ENCODE measurements at places on chromosomes 5 and 9. TPM values are rescaled to one million over a fixed set of nuclear protein-coding genes. Genes with fewer than 3 reads are reported as not detected.

GRCh38 chr5:117210796-117211195 lies 636.2 kb upstream of the SEMA6A start:
- H3K4me3 ChIP-seq = no peak overlapping the region
- H3K27ac ChIP-seq = no peak overlapping the region
- H3K36me3 ChIP-seq = no peaks in the 10 kb centered on the region
- no peaks in the 10 kb centered on the region for H3K27me3 ChIP-seq

DNA sequence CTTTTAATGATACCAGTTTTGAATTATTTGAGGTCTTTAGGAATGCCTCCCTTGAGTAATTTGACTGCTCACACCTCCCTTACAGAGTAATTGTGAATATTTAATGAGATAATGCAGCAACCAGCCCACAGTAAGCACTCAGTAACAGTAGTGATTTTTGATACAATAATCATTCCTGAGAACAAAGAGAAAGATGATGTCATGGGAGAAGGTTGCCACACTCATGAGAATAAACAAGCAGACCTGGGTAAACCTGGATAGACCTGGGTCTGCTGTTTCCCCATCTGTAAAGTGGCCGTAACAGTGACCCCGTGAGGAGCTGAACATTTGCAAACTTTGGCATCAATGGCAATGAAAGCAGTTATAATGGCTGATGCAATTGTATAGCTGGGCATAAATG lies 4.2 kb downstream of the C1QTNF2 start:
- peaks cover 7% of the 10 kb centered on the region for H3K4me1 ChIP-seq
- no peaks in the 10 kb centered on the region for H3K27me3 ChIP-seq
- H3K36me3 ChIP-seq = no peaks in the 10 kb centered on the region
- H3K27ac ChIP-seq = no peak overlapping the region
- no peak overlapping the region for H3K4me3 ChIP-seq

- no peaks in the 10 kb centered on the region for H3K36me3 ChIP-seq
- no peak for DNase-seq
- no peak overlapping the region for H3K27ac ChIP-seq
- H3K27me3 ChIP-seq = no peaks in the 10 kb centered on the region
- H3K4me1 ChIP-seq = no peaks in the 10 kb centered on the region
Measured at GRCh38 chr5:78953092-78953800, 31.9 kb downstream of the ARSB start.

DNA sequence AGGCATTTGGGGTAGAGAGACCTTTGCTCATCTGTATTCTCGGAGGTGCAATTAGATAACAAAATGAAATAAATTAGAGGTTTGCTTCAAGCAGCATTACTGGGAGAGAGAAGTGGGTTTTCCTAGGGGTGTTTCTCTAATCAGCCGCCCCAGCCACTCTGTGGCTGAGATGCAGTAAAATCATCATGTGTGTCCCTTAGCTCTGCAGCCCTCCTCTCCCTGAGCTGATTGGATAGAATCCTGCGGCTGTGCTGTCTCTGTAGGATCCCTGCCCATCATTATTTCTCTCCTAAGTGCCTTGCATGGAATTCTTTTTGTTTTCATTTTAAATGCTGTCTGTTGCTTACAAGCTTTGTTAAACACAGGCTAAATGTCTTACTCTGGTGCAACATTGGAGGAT lies 171.4 kb downstream of the SH3GL2 start:
- no peaks in the 10 kb centered on the region for H3K36me3 ChIP-seq
- no peaks in the 10 kb centered on the region for H3K27me3 ChIP-seq
- no peak overlapping the region for H3K4me3 ChIP-seq
- no peak overlapping the region for H3K27ac ChIP-seq

GRCh38 chr9:115191667-115192066 lies 73.7 kb upstream of the TNC start:
- H3K4me1 ChIP-seq = no peaks in the 10 kb centered on the region
- no peaks in the 10 kb centered on the region for H3K36me3 ChIP-seq
- no peak overlapping the region for H3K4me3 ChIP-seq
- H3K27ac ChIP-seq = no peak overlapping the region
- H3K27me3 ChIP-seq = no peaks in the 10 kb centered on the region

Gene COL5A1
- polyA plus RNA-seq = 1.7 TPM

Gene SLC46A2
- not detected for polyA plus RNA-seq

GRCh38 chr9:3578786-3579185 lies 53.0 kb upstream of the RFX3 start:
- H3K4me3 ChIP-seq = no peak overlapping the region

Gene SLC6A19
- 0.03 TPM for polyA plus RNA-seq

Gene TRIM41
- 12.5 TPM for polyA plus RNA-seq

- DNase-seq = no peak
- no peak overlapping the region for H3K4me3 ChIP-seq
- no peaks in the 10 kb centered on the region for H3K4me1 ChIP-seq
- H3K36me3 ChIP-seq = no peaks in the 10 kb centered on the region
Measured at GRCh38 chr5:33828626-33829308, 63.0 kb downstream of the ADAMTS12 start.

- H3K36me3 ChIP-seq = no peaks in the 10 kb centered on the region
- DNase-seq = no peak
- no peak overlapping the region for H3K4me3 ChIP-seq
- no peaks in the 10 kb centered on the region for H3K4me1 ChIP-seq
Measured at GRCh38 chr9:77505232-77505631, 142.9 kb downstream of the GNA14 start.

Gene MCCC2
- polyA plus RNA-seq = 24.8 TPM

- H3K27me3 ChIP-seq = no peaks in the 10 kb centered on the region
- H3K4me1 ChIP-seq = no peaks in the 10 kb centered on the region
- no peak overlapping the region for H3K4me3 ChIP-seq
- H3K36me3 ChIP-seq = no peaks in the 10 kb centered on the region
Measured at GRCh38 chr5:73678807-73679206, 52.8 kb downstream of the ARHGEF28 start.

DNA sequence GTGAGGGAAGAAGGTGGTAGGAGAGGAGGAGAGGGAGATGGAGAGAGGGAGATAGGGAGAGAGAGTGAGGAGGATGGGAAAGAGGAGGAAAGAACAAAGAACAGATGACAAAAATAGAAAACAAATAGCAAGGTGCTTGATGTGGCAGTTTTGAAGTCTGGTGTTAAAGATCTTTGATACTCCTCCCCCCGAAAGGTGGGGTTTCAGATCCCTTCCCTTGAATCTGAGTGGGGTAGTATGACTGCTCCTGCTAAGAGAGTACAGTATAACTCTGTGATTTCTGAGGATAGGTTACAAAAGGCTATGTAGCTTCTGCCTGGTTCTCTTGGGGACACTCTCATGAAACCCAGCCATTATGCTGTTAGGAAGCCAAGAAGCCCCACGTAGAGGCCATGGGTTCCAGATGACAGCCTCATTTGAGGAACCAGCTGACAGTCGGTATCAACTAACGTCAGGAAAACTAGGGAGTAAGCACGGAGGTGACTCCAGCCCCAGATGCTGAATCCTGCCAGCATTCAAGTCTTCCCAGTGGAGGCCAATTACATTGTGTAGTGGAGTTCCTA lies 102.1 kb downstream of the FANCC start:
- H3K4me3 ChIP-seq = no peak overlapping the region
- no peak for DNase-seq
- H3K27me3 ChIP-seq = no peaks in the 10 kb centered on the region
- peaks cover 7% of the 10 kb centered on the region for H3K4me1 ChIP-seq
- H3K27ac ChIP-seq = no peak overlapping the region
- no peaks in the 10 kb centered on the region for H3K36me3 ChIP-seq

DNA sequence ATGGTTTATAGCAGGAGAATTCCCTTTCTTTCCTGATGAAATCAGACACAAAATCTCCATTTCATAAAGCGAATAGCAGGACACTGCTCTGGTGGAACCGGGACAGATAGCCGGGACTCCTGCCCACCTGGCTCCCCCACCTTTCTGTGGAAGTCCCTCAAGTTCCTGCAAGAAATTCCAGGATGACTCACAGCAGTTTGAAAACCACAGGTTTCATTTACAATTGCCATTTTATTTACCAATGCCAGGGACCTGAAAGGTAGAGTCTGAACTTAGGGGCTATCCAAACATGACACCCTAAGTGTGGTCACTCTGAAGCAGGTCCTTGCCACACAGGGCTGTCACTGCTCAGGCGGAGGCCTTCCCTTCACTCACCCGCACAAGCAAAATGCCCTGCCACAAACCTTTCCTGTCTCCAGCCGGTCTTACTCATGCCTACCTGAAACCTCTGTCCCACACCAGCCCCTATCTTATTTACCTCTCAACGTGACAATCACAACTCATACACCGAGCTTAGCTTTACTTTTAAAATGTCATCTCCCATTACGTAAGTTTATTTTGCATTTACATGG lies 63.3 kb upstream of the TAF1L start:
- H3K27me3 ChIP-seq = no peaks in the 10 kb centered on the region
- H3K27ac ChIP-seq = no peak overlapping the region
- no peaks in the 10 kb centered on the region for H3K36me3 ChIP-seq
- H3K4me3 ChIP-seq = no peak overlapping the region

Gene PDCD1LG2
- polyA plus RNA-seq = 0.29 TPM

GRCh38 chr5:148957591-148958202 lies 105.2 kb downstream of the SH3TC2 start:
- peaks cover 5% of the 10 kb centered on the region for H3K4me1 ChIP-seq
- no peaks in the 10 kb centered on the region for H3K36me3 ChIP-seq
- H3K27me3 ChIP-seq = no peaks in the 10 kb centered on the region
- H3K27ac ChIP-seq = no peak overlapping the region

DNA sequence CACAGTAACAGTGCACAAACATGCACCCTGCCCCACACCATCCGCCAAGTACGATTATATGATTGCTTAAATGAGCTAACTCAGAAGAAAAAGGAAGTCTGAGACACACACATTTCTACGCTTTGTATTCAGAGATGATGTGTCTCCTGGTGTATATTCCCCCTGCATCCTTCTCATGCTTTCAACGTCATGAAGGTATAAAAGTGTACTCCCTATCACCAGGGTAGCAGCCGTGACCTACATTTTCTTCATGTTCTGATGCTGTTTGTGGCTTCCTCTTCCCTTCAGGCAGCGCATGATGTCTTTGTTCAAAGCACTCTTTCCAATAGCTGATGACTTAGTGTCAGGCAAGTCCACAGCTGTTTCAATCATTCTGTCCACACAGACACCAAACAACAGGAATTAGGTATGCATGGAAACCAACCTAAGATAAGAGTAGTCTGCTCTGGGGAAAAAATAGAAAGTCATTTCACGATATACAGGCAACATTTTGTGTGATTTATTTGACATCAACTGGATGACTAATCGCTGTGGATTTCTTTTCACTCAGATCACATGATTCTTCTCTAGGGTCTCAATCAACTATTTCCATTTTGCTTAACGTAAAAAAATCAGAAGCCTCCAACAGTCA lies 269.4 kb upstream of the PTGER4 start:
- no peak overlapping the region for H3K4me3 ChIP-seq
- no peak overlapping the region for H3K27ac ChIP-seq
- H3K36me3 ChIP-seq = no peaks in the 10 kb centered on the region
- no peak for DNase-seq
- H3K4me1 ChIP-seq = no peaks in the 10 kb centered on the region

GRCh38 chr9:16133556-16134227 lies 580.8 kb downstream of the CCDC171 start:
- H3K27me3 ChIP-seq = no peaks in the 10 kb centered on the region
- H3K27ac ChIP-seq = no peak overlapping the region
- no peaks in the 10 kb centered on the region for H3K36me3 ChIP-seq
- DNase-seq = no peak
- no peak overlapping the region for H3K4me3 ChIP-seq
- no peaks in the 10 kb centered on the region for H3K4me1 ChIP-seq

GRCh38 chr9:121267689-121268597 lies at the start of gene GSN:
Gene GSN, plus strand, starts transcription at chr9:121268162. Its CDS starts 33,810 bp downstream, at chr9:121301972.
- peak within 1 kb of the TSS; percentile 86 for H3K4me3 ChIP-seq
- H3K36me3 ChIP-seq = no peaks in the 10 kb centered on the region
- peak within 1 kb of the TSS; percentile 73 for H3K27ac ChIP-seq
- no peaks in the 10 kb centered on the region for H3K27me3 ChIP-seq

Gene GADD45G
- polyA plus RNA-seq = 288 TPM

DNA sequence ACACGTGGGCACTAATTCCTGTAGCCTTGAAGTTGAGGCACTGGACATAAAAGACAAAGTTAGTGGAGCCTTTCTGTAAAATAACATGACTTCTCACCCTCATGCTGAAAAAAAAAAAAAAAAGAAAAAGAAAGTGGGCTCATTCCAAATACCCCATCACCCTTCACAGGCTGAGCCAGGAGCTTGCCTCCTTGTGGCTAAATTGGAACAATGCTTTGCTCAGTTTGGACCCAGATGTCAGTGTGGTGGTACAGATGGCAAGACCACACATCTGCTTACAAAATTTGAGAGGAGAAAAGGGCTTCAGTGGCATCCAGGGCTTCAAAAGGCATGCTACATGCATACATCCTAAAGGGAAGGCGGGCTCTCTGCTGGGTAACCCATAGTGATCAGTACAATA lies 342.8 kb downstream of the EBF1 start:
- no peak overlapping the region for H3K27ac ChIP-seq
- no peaks in the 10 kb centered on the region for H3K27me3 ChIP-seq
- no peaks in the 10 kb centered on the region for H3K4me1 ChIP-seq

GRCh38 chr9:109742776-109743348 lies 37.1 kb upstream of the PALM2AKAP2 start:
- DNase-seq = no peak
- no peak overlapping the region for H3K27ac ChIP-seq
- no peaks in the 10 kb centered on the region for H3K27me3 ChIP-seq
- H3K4me1 ChIP-seq = peaks cover 6% of the 10 kb centered on the region
- H3K36me3 ChIP-seq = no peaks in the 10 kb centered on the region

DNA sequence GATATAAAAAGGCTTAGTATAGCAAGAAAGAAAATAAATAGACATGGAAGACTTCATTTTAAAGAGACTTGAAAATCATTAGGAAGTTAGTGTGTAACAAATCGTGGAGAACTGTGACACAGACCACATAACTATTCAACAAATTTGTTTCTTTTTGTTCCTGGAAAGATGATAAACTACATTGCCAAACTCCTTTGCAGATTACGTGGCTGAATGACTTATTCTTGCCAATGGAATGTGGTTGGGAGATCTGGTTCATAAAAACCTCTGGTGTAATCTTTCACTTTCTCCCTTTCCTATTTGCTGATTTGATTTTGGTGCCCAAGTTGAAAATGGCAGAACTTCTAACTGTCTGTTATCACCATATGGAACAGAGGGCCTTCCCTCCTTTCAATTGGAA lies 328.9 kb upstream of the MEF2C start:
- DNase-seq = no peak
- no peak overlapping the region for H3K4me3 ChIP-seq
- no peaks in the 10 kb centered on the region for H3K27me3 ChIP-seq
- H3K27ac ChIP-seq = no peak overlapping the region
- H3K36me3 ChIP-seq = no peaks in the 10 kb centered on the region

GRCh38 chr5:126443374-126443851 lies 20.2 kb downstream of the GRAMD2B start:
- H3K36me3 ChIP-seq = no peaks in the 10 kb centered on the region
- no peak overlapping the region for H3K27ac ChIP-seq
- no peaks in the 10 kb centered on the region for H3K27me3 ChIP-seq
- no peaks in the 10 kb centered on the region for H3K4me1 ChIP-seq
- H3K4me3 ChIP-seq = no peak overlapping the region

DNA sequence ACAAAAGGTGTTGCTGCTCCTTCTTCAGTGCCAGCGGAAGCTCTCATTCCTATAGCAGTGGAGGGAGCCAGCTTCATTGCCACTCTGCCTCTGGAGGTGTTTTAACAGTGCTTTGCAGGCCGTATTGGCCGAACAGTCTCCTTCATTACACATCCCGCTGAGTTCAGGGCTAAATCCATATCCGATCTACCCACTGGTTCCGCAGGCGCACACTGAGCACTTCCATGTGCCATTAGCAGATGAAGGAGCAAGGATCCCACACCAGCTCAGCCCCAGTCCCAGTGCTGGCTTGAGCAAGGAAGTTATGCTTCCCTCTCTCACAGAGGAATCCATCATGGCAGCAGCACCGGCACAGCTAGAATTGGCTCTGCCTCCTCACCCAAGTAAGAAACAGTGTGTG lies 121.2 kb upstream of the IRX2 start:
- H3K4me1 ChIP-seq = no peaks in the 10 kb centered on the region
- H3K27me3 ChIP-seq = no peaks in the 10 kb centered on the region
- no peak for DNase-seq
- no peak overlapping the region for H3K4me3 ChIP-seq
- no peak overlapping the region for H3K27ac ChIP-seq

Gene INSL6
- not detected for polyA plus RNA-seq
